ENCODE measurements at places on chromosomes 7 and 10. TPM values are rescaled to one million over a fixed set of nuclear protein-coding genes. Genes with fewer than 3 reads are reported as not detected.
A peak's percentile ranks its signal among the peaks of the same experiment; 100 is the strongest.

- no peaks in the 10 kb centered on the region for H3K27me3 ChIP-seq
- no peak overlapping the region for H3K4me3 ChIP-seq
- no peak overlapping the region for H3K27ac ChIP-seq
- DNase-seq: no peak
- no peaks in the 10 kb centered on the region for H3K36me3 ChIP-seq
- no peaks in the 10 kb centered on the region for H3K4me1 ChIP-seq
These were observed 1081.6 kb downstream of the SORCS1 start for GRCh38 chr10:106082865-106083264.

GRCh38 chr10:98030093-98030821 is at the start of gene CRTAC1:
Gene CRTAC1, minus strand, starts transcription at chr10:98030621. Its CDS starts 149 bp downstream, at chr10:98030472.
- DNase-seq: peak; percentile 94
- peak within 1 kb of the TSS; percentile 67 for H3K4me3 ChIP-seq
- peaks cover 5% of the 10 kb centered on the region for H3K4me1 ChIP-seq
- H3K36me3 ChIP-seq: no peaks in the 10 kb centered on the region
- no peak within 1 kb of the TSS for H3K27ac ChIP-seq

DNA sequence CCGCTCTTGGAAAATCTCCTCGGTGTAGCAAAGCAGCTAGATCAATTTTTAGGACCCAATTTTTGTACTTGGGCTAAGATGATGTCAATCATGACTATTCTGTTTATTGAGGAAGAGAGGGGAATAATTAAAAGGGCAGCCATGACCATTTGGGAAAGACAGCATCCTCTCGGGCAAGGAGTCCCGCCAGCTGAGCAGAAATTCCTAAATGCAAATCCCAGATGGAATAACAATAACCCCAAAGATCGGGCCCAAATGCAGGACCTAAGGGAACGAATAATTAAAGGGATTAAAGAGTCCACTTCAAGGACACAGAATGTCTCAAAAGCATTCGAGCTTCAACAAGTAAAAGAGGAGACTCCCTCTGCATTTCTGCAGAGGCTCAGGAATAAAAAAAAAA is 18.7 kb downstream of the COL17A1 start:
- peak; percentile 39 for DNase-seq
- H3K4me3 ChIP-seq: peak overlapping the region; percentile 6
- H3K4me1 ChIP-seq: peaks cover 8% of the 10 kb centered on the region
- no peak overlapping the region for H3K27ac ChIP-seq
- no peaks in the 10 kb centered on the region for H3K27me3 ChIP-seq

DNA sequence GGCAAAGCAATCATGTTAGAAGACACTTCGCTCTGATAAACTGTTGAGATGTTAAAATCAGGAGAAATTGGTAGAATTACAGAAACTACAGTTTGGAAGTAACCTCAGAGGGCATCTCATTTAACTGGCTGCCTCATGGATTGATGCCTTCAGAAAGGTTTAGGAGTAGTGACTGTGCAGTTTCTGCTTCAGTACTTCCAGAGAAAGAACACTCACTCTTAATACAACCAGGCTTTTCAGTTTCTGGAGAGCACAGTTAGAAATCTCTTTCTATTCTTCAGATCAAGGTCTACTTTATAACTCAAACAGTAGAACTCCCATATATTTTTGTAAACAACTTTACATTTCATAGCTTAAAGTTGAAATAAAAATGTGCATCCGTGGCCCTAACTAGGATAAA is 1358.9 kb upstream of the LRRTM3 start:
- DNase-seq: no peak
- H3K27me3 ChIP-seq: no peaks in the 10 kb centered on the region
- no peak overlapping the region for H3K27ac ChIP-seq
- H3K36me3 ChIP-seq: no peaks in the 10 kb centered on the region

GRCh38 chr10:20887706-20888555 is 9.2 kb downstream of the NEBL start:
- H3K4me3 ChIP-seq: no peak overlapping the region
- H3K36me3 ChIP-seq: peaks cover 5% of the 10 kb centered on the region
- no peak overlapping the region for H3K27ac ChIP-seq
- no peak for DNase-seq
- H3K27me3 ChIP-seq: no peaks in the 10 kb centered on the region
- peaks cover 25% of the 10 kb centered on the region for H3K4me1 ChIP-seq

DNA sequence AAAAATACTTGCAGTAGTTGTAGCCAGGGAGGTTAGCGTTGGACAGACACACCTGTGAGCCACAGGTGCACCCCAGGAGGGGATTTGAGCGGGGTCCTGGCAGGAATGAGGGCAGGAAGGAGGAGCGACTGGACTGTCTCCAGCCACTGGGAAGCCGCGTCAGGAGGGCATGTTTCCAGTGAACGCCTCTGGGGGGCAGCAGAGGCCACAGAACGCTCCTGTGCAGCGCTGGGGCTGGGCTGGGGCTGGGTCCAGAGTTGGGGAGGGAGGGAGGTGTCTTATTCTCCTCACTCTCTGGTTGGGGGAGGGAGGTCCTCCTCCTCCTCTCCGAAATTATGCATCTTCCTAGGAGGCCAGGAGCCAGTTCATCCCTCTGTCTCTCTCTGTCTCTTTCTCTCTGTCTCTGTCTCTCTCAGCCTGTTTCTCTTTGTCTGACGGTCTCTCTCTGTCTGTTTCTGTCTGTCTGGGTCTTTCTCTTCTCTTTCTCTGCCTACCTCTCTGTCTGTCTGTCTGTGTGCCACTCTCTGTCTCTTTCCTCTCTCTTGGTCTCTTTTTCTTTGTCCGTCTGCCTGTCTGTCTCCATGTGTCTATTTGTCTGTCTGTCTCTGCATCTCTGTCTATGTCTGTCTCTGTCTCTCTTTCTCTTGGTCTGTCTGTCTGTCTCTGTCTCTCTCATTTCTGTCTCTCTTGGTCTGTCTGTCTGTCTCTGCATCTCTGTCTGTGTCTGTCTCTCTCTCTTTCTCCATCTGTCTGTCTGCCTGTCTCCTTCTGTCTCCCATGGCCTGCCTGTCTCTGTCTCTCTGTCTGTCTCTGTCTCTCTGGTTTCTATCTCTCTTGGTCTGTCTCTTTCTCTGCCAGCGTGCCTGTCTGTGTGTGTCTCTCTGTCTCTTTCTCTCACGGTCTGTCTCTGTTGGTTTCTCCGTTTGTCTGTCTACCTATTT is 9.9 kb upstream of the PSMG3 start:
- H3K27me3 ChIP-seq: no peaks in the 10 kb centered on the region
- no peak overlapping the region for H3K27ac ChIP-seq
- no peak overlapping the region for H3K4me3 ChIP-seq
- no peaks in the 10 kb centered on the region for H3K36me3 ChIP-seq
- peak; percentile 97 for DNase-seq
- no peaks in the 10 kb centered on the region for H3K4me1 ChIP-seq

- H3K27ac ChIP-seq: no peak overlapping the region
- peaks cover 59% of the 10 kb centered on the region for H3K36me3 ChIP-seq
- H3K4me3 ChIP-seq: no peak overlapping the region
- no peak for DNase-seq
- H3K4me1 ChIP-seq: no peaks in the 10 kb centered on the region
These were observed 24.7 kb downstream of the DAGLB start for GRCh38 chr7:6422926-6423632.

DNA sequence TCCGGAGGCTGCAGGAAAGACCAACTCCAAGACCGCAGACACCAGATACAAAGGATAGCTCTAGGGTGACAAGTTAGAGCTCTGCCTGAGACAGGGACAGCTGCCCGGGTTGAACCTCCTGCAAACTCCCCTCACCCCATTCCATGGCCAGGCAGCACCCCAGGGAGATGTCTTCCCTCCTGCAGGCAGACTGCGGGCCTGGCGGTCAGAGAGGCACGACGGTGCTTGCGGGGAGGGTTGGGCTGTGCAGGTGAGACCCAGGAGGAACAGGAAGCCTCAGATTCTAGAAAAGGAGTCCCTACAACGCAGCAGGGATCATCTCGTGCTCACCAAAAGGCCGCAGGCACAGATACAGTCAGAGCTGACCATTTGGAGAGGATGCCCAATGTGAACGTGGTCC is 34.6 kb downstream of the CARD11 start:
- no peaks in the 10 kb centered on the region for H3K36me3 ChIP-seq
- no peak overlapping the region for H3K4me3 ChIP-seq
- H3K27ac ChIP-seq: no peak overlapping the region
- DNase-seq: no peak
- H3K27me3 ChIP-seq: no peaks in the 10 kb centered on the region

GRCh38 chr10:130159192-130159794 is 23.1 kb downstream of the GLRX3 start:
- H3K4me3 ChIP-seq: no peak overlapping the region
- no peak overlapping the region for H3K27ac ChIP-seq
- peaks cover 3% of the 10 kb centered on the region for H3K4me1 ChIP-seq

GRCh38 chr10:87589645-87590051 is 70.0 kb upstream of the PAPSS2 start:
- H3K4me1 ChIP-seq: peaks cover 22% of the 10 kb centered on the region
- H3K27ac ChIP-seq: no peak overlapping the region
- no peaks in the 10 kb centered on the region for H3K27me3 ChIP-seq
- H3K36me3 ChIP-seq: no peaks in the 10 kb centered on the region
- H3K4me3 ChIP-seq: peak overlapping the region; percentile 22

DNA sequence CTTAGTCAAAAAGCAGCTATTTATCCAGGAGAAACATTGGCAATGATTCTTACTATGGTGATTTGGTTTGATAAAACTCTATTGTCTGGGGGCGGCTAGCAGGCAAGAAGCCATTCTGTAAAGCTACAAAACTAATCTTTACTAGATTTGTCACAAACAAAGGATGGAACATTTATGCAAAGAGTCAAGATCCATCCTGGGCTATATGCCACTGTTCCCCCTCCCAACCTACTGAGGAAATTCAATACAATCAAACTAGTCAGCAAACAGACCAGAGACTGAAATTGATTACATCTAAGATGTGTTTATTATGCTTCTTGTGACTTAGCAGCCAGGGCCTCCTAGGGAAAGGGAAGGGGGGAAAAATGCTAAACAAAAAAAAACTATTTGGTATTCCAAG is 397.6 kb downstream of the GPAM start:
- no peaks in the 10 kb centered on the region for H3K27me3 ChIP-seq
- DNase-seq: no peak
- no peak overlapping the region for H3K4me3 ChIP-seq
- no peak overlapping the region for H3K27ac ChIP-seq
- no peaks in the 10 kb centered on the region for H3K36me3 ChIP-seq
- H3K4me1 ChIP-seq: no peaks in the 10 kb centered on the region

GRCh38 chr10:75665707-75666106 is 234.3 kb downstream of the LRMDA start:
- H3K4me3 ChIP-seq: no peak overlapping the region
- H3K27ac ChIP-seq: no peak overlapping the region
- H3K36me3 ChIP-seq: no peaks in the 10 kb centered on the region
- H3K27me3 ChIP-seq: no peaks in the 10 kb centered on the region
- no peaks in the 10 kb centered on the region for H3K4me1 ChIP-seq
- no peak for DNase-seq

GRCh38 chr7:115879171-115879570 is 151.4 kb downstream of the TFEC start:
- no peaks in the 10 kb centered on the region for H3K4me1 ChIP-seq
- no peak for DNase-seq
- H3K4me3 ChIP-seq: no peak overlapping the region

DNA sequence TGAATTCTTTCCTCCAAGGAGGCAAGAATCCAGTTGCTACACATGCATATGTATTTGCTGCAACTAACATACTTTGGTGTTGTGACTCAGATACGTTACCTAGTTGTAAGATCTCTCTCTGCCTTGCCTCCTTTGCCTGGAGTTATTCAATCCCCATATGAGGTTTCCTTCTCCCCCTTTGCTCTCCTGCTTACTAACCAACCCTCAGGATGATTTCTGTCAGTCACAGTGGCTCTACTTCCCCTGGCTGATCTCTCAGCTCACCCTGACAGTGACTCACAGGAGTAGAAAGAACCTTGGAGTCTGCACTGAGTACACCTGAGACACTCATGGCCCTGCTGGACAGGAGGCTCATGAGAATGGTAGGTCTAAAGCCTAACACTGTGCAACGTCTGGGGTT is 92.0 kb downstream of the TMEM106B start:
- no peaks in the 10 kb centered on the region for H3K36me3 ChIP-seq
- H3K27me3 ChIP-seq: no peaks in the 10 kb centered on the region
- H3K4me1 ChIP-seq: no peaks in the 10 kb centered on the region
- H3K4me3 ChIP-seq: no peak overlapping the region
- DNase-seq: no peak
- no peak overlapping the region for H3K27ac ChIP-seq

DNA sequence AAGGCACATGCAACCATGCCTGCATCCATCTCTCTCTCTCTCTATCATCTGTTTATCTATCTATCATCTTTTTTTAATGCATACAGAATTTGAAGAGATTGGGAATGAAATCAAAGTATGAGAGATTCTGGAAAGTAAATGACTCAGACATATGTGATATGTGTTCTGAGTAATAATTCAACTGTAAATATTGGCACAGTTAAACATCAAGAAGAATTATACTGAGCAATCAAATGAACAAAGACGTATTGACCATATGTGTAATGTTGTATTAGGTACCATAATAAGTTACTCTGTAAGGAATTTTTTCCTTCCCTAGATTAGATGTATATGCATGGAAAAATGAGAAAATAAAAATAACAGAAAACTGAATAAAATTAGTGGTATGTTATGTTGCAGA is 108.3 kb downstream of the SUGCT start:
- H3K4me1 ChIP-seq: no peaks in the 10 kb centered on the region
- no peaks in the 10 kb centered on the region for H3K27me3 ChIP-seq
- no peaks in the 10 kb centered on the region for H3K36me3 ChIP-seq
- no peak for DNase-seq

DNA sequence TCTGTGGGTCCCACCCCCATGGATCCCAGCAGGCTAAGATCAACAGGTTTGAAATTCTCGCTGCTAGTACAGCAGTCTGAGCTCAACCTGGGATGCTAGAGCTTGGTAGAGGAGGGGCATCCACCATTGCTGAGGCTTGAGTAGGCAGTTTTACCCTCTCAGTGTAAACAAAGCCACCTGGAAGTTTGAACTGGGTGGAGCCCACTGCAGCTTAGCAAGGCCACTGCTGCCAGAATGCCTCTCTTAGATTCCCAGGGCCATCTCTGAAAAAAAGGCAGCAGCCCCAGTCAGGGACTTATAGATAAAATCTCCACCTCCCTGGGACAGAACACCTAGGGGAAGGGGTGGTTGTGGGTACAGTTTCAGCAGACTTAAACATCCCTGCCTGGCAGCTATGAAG is 190.0 kb upstream of the CACNA2D1 start:
- H3K4me3 ChIP-seq: no peak overlapping the region
- H3K36me3 ChIP-seq: no peaks in the 10 kb centered on the region
- H3K27me3 ChIP-seq: no peaks in the 10 kb centered on the region
- H3K4me1 ChIP-seq: no peaks in the 10 kb centered on the region
- no peak overlapping the region for H3K27ac ChIP-seq

GRCh38 chr7:70489813-70490212 is 642.1 kb upstream of the GALNT17 start:
- DNase-seq: no peak
- no peaks in the 10 kb centered on the region for H3K36me3 ChIP-seq
- H3K4me3 ChIP-seq: no peak overlapping the region
- H3K27me3 ChIP-seq: no peaks in the 10 kb centered on the region
- H3K27ac ChIP-seq: no peak overlapping the region

- DNase-seq: peak; percentile 92
- no peak overlapping the region for H3K27ac ChIP-seq
- H3K4me1 ChIP-seq: no peaks in the 10 kb centered on the region
- no peaks in the 10 kb centered on the region for H3K27me3 ChIP-seq
- no peaks in the 10 kb centered on the region for H3K36me3 ChIP-seq
These were observed 65.0 kb upstream of the FGFR2 start for GRCh38 chr10:121662945-121663917.

Gene TLL2
- 0.16 TPM for total RNA-seq

Gene GDF10
- total RNA-seq: not detected

Gene C7orf33
- not detected for total RNA-seq

Gene HYAL4
- 0.68 TPM for total RNA-seq

Gene PKD2L1
- not detected for total RNA-seq

Gene OPN1SW
- 0.45 TPM for total RNA-seq

Gene CALML3
- total RNA-seq: not detected

Gene FBXL13
- 2.7 TPM for total RNA-seq

Gene SPDYE11
- not detected for total RNA-seq

Gene SLC29A3
- 15.4 TPM for total RNA-seq

Gene DGKI
- 0.04 TPM for total RNA-seq
